ENCODE measurements at places on chromosomes 11 and 22. TPM values are rescaled to one million over a fixed set of nuclear protein-coding genes. Genes with fewer than 3 reads are reported as not detected.

- no peak for DNase-seq
Observed at GRCh38 chr22:43042101-43042780, 27.3 kb upstream of the PACSIN2 start.

GRCh38 chr22:24944217-24944937 is 2.1 kb downstream of the LHFPL7 start:
- DNase-seq: no peak

KCNK4 gene
- not detected for total RNA-seq

GRCh38 chr11:46912526-46913150 is 5.7 kb downstream of the LRP4 start:
- DNase-seq: no peak

GRCh38 chr22:38733329-38733723 is 22.5 kb downstream of the SUN2 start:
- peak; percentile 70 for DNase-seq

DNA sequence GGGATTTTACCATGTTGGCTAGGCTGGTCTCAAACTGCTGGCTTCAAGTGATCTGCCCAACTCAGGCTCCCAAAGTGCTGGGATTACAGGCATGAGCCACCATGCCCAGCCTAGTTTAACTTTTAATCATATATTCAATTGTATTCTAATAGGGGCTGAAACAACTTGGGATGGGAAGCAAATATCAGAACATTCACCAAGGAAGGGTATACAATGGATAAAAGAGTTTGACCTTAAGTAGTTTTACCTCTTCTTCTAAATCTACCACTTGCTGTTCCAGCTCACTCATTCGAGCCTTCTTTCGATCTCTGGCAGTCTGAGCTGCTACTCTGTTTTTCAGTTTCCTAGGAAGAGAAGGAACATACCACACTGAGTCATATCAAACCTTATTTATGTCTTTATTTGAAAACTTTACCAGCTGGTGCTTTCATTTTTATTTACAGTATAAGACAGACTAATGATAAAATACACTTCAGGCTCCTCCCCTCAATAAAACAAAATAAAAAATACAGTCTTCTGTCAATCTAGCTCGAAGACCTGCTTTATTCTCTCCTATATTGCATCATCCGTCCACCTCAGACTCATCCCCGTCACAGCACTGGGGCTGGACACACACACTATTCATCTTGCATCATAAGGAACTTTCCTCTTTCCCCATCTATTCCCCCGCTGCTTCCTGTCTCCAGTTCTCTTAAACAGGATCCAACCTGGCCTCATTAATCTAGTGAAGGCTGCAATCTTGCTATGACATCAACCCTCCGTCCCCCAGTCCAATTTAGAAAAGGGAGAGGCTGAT is 1.4 kb downstream of the XBP1 start:
- DNase-seq: no peak

Measured in right lobe of liver (tissue), 6 donors.